ENCODE measurements at places on chromosomes 1 and 21.

DNA sequence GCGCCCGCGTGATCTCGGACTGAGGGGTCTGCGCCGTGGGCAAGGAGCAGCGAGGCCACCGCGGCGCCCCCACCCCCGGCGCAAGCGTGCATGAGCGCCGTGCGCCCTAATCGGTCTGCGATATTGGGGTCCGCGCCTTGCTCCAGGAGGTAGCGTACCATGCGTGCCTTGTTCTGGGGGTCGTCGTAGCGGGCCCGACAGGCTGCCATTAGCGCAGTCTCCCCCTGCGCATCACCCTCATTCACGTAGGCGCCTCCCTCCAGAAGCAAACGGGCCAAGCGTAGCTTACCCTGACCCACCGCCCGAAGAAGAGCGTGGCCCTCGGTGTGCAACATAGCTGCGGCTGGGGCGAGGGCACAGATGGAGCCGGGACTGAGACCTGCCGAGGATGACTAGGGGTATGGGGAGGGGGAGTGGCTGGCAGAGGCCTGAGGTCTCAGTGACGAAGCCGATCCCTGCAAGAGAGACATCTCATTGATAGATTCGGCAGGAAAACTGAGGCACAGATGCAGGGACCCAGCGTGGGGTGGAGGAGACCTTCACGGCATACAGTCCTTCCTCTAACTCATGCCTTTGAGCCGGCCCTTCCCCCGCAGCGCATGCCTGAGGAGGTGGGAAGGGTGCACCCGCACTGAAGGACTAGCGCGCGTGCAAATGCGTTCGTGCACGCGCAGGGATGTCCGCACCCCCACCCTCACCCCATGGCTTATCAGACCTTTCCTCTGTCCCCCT, 2.8 kb downstream of the ANKRD34A start:
- DNase-seq, result peak; percentile 51

GRCh38 chr1:182446033-182446669, 3.8 kb upstream of the RGSL1 start:
- DNase-seq, result no peak

- no peak for DNase-seq
Observed at GRCh38 chr1:204435872-204436271, 24.3 kb upstream of the PPP1R15B start.

- DNase-seq, result no peak
Observed at GRCh38 chr1:2046174-2046917, 3.9 kb upstream of the PRKCZ start.

DNA sequence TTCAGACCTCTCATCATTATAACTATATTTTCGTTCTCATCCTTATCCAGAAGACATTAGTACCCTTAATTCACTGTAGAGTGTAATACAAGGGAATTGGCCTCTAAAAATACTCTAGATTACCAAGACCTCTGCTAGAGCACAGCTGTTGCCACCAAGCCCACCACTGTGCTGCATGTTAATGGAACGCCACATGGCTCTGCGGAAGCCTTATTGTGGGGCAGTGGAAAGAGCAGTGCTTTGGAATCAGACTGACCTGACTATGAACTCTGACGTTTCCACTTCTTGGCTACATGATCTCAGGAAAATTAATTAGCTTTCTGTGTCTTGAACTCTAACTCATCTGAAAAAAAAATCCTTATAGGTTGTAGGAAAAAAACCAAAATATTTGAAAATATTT, 222.1 kb downstream of the LMX1A start:
- DNase-seq, result no peak

DNA sequence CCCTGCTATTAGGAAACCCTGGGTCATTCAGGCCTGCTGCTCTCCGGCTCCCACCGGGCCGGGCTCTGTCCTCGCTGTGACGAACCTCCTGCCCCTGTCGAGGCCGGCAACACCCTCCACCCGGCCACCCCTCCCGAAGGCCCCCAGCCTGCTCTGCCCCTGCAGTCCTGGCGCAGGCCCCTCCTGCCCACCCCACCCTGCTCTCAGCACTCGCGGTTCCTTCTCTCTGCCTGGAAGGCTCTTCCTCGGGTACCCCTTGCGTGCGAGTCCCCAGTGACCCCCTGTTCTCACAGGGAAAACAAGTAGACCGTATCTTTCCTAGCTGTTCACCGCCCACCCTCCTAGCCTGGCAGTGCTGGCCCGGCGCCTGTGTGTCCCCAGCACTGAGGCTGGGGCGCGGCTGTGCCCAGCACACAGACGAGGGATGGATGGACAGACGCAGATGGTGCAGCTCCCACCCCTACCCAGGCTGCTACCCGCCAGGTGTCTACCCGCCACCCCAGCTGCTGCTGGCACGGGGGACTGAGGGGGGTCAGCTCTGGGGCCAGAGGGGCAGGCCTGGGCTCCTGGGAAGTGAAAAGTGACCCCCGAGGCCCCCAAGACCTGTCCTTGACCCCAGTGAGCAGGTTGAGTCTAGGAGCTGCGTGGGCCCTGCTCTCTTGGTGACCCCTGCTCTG, 3.1 kb upstream of the VWA1 start:
- no peak for DNase-seq

GRCh38 chr1:61088163-61088974, 6.0 kb downstream of the NFIA start:
- no peak for DNase-seq

GRCh38 chr1:117321680-117322609, 45.3 kb upstream of the MAN1A2 start:
- no peak for DNase-seq

- DNase-seq, result no peak
Observed at GRCh38 chr1:91894036-91894761, 8.2 kb upstream of the TGFBR3 start.

GRCh38 chr1:226799634-226800281, 60.7 kb upstream of the ITPKB start:
- DNase-seq, result no peak

DNA sequence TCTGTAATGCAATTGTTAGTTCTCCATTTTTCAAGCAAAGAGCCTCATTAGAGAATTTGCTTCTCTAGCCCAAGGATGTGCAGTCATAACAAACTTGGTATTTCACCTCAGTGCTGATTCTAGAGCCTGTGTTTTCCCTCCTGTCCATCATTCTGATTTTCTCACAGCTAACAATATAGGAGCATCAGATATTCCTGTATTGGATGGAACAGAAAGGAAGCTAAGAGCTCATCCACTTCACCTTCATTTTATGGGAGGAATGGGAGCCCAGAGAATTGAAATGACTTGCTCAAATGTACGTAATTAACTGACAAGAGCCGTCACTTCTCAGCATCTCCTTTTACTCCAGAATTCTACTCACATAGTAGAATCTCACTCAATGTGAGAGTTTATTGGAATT, 96.6 kb downstream of the EDEM3 start:
- DNase-seq, result no peak

DNA sequence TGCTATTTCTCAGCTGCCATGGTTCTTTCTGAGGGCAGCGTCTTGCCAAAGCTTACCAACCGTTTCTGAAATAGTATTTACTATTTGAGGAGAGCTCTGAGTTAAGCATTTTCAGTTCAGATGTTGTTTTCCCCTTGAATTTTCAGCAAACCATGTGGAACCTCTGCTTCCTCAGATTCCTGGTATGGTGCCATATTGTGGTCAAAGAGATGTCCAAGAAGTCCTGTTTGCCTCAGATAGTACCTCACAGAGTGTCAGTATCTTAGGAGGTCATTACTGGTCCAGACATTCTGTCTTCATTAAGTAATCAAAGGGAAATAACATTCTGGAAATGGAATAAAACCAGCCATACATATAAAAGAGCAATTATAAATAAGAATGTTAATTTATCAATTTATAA, 36.6 kb downstream of the VANGL2 start:
- DNase-seq, result no peak

DNA sequence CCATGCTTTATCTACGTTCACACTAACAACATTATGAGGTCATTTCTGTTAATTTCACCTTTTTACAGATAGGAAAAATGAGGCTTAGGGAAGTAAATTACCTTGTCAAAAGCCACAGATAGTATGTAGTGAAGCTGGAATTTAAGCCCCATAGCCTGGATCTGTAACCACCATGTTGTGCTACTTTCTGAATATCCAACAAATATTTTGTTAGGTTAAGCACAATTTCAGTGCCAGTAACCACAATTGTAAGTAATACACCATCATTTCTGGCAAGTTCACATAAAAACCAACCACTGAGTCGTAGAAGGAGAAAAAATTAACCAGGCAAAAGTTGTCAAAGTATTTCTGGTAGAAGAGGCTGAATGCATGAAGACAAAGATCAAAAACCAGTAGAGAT, 593.1 kb upstream of the CAMK1G start:
- no peak for DNase-seq

- DNase-seq, result no peak
Observed at GRCh38 chr21:29193072-29193471, 62.6 kb downstream of the MAP3K7CL start.

GRCh38 chr1:3249231-3249630, 180.2 kb downstream of the PRDM16 start:
- DNase-seq, result no peak

DNA sequence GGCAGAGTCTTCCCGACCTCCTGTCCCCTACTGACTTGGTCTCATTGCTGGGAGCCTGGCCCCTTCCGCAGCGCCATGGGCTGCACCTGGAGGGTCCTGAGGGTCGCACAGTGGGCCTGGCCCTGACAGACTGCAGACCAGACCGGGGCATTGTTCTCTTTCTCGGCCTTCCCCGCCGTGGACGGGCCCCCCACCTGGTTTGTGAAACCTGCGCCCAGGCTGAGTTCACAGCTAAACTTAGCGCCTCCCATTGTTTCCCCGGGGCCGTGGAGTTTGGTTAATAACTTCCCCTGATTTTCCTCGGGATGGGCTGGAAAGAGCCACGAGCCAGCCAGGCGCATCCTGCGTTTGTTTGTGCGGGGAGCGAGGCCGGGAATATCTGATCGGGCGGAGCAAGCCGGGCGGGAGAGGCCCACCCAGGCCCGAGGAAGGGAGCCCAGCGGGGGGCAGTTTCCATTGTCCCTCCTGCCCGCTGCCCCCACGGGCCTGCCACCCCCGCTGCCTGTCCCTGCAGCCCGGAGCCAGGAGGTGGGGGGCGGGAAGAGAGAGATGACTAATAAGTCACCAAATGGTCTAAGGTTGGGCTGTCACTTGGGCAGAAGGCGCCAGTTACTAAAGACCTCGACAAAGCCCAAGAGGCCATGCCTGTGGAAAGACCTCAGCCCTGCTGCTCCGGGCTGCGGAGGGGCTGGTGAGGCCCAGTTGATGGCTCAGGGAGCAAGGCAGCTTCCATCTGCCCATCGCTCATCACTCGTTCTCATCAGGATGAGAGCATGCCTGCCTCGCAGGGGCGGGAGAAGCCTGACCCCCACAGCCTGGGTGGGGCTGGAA, 39.0 kb upstream of the ARHGEF16 start:
- DNase-seq, result no peak

DNA sequence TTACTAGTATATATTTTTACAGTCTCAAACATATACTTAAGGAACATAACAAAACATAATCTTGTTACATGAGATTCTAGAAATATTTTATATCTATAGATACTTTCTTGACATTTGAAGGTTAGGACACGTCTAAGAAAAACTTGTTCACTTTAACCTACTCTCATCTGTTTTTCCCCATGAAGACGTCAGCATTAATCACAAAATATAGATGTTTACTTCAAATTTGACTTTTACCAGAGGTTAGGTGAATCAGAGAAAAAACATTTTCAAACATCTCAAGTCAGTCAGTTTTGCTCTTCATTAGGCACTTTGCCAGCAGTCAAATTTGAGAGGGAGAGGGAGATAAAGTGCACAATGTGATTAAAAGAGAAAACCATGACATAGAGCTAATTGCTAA, 47.7 kb downstream of the BRINP3 start:
- no peak for DNase-seq

- no peak for DNase-seq
Observed at GRCh38 chr1:110633646-110634030, 27.5 kb upstream of the KCNA2 start.

GRCh38 chr1:235709018-235709417, 59.4 kb upstream of the GNG4 start:
- no peak for DNase-seq

DNA sequence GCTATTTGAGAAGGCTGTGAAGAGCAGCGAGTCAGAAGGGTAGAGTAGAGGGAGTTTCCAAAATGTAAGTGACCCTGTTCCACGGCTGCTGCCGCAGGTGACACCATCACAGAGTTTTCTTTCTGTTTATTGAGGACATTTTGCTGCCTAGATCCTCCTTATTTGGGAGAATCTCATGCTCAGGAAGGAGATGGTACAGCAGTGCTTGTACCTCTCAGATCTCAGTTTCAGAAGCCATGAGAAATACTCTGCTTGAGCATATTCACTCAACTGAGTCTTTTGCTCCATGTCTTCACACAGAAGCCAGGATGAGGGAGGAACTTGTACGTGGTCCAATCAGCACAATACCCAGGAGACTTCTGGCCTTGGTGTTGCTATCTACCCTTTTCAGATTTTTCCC, 1.6 kb downstream of the LCE7A start:
- DNase-seq, result no peak

- no peak for DNase-seq
Observed at GRCh38 chr21:17537299-17537698, 24.5 kb downstream of the CXADR start.

- no peak for DNase-seq
Observed at GRCh38 chr1:223533708-223534107, 131.8 kb downstream of the CAPN8 start.

DNA sequence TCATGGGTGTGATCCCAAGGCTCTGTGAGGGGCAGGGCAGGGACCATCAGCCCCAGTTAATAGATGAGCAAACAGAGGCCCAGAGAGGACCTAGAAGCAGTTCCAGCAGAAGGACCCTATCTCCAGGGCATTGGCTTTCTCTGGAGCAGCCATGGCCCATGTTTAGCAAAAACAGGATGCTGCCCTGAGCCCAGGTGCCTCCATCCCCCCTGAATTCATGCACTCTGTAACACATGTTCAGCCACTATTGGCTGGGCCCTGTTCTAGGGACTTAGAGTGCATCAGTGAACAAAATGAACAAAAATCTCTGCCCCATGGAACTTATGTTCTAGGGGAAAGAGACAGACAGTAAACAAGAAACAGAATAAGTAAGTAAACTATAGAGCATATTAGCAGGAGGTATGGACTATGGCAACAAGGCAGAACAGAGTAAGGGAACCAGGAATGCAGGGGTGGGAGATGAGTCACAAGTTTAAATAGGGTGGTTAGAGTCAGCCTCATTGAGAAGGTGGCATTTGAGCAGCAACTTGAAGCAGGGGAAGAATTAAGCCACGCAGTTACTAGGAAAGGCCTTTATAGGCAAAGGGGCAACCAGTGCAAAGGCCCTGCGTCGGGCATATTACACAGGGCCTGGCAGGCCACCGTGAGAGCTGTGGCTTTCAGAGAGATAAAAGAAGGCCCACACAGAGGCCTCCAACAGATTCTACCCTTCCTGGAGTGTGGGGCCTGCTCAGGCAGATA, 185.9 kb upstream of the EDN2 start:
- no peak for DNase-seq
